ENCODE measurements at places on chromosomes 3 and 15.

GRCh38 chr15:88307344-88307743, 50.8 kb upstream of the NTRK3 start:
- DNase-seq: no peak

GRCh38 chr3:45940781-45941365, 2.4 kb upstream of the CXCR6 start:
- no peak for DNase-seq

- DNase-seq: no peak
These were observed 85.3 kb upstream of the VEPH1 start for GRCh38 chr3:157588386-157589060.

DNA sequence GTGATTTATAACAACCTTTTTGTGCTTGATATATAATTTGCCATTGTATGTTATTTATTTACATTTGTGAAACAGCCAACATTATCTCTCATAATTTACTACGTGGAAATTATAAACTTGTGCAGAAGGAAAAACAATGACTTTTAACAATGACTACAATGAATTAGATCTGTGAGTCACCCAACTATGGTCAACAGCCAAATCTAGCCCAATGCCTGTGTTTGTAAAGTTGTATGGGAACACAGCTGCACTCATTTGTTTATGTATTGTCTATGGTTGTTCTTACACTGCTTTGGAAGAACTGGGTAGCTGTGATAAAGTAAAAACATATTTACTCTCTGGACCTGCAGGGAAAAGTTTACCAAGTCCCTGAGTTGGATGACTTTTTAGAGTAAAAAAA, 110.4 kb downstream of the OTOL1 start:
- no peak for DNase-seq

DNA sequence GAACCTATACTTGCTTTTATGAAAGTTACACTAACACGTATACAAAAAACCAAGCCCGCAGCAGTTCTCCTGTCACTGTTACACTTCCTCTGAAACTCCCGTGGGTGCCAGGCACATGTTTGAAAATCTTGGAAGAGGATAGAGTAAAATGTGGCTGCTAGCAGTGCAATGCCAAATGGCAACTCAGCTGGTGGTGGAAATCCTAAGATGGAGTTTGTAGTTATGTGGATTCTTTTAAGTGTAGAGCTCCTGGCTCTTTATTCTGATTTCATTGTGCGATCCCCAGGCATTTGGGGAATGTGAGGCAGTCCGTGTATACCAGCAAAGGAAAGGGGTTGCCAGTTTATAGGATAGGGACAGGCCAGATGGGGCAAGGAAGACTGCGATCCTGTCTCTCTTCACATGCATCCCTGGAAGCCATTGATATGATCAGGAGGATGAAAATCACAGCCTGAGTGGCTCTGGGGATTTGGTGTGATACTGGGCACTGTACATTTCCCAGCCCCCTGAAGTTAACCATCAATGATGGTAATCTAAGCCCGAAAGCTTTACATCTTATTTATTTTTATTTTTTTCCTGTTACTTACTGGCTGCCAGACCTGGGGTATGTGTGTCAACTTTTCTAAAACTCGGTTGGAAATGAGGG, 1.1 kb downstream of the STAC start:
- DNase-seq: no peak

GRCh38 chr15:73571346-73571745, 61.8 kb downstream of the NPTN start:
- DNase-seq: no peak

DNA sequence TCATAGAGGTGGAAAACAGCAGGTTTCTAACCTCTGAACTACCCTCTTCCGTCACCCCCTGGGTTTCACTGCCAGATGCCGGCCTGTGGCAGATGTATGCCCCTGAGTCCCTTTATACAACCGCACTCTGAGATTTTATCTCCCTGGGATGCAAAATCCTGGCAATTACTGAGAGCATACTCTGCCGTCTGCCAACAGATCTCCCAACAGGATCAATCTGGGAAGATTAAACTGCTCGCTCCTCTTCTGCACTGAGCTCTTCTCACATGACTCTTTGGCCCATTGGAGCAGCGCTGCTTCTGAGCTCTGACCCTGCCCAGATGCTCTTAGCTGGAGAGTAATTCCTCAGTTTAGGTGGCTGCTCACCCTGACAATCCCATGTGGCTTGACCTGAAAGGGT, 133.2 kb downstream of the LIPC start:
- DNase-seq: no peak

DNA sequence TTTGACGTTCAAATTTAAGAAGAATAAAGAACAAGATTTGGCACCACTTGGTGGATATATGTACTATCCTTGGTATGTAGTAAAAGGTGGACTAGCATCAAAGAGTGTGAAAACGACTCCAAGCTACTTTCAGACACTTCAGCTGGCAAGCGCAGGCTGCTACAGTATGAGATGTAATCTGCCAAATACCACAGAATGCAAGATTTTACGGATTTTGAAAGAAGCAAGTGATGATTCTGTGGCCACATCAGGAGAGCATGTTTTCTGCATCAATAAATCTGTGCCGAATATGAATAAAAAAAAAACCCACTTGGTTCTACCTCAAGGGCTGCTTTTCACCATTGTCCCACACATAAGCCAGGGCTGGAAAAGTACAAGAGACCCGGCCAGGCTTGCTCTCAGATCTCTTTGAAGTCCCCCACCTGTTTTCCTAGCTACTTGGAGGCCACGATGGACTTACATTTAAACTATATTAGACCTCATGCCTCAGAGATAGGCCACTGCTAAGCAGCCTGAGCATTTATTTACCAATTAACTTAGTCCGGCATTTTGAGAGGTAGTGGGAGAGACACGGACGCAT, 37.4 kb downstream of the MYO1E start:
- DNase-seq: no peak

DNA sequence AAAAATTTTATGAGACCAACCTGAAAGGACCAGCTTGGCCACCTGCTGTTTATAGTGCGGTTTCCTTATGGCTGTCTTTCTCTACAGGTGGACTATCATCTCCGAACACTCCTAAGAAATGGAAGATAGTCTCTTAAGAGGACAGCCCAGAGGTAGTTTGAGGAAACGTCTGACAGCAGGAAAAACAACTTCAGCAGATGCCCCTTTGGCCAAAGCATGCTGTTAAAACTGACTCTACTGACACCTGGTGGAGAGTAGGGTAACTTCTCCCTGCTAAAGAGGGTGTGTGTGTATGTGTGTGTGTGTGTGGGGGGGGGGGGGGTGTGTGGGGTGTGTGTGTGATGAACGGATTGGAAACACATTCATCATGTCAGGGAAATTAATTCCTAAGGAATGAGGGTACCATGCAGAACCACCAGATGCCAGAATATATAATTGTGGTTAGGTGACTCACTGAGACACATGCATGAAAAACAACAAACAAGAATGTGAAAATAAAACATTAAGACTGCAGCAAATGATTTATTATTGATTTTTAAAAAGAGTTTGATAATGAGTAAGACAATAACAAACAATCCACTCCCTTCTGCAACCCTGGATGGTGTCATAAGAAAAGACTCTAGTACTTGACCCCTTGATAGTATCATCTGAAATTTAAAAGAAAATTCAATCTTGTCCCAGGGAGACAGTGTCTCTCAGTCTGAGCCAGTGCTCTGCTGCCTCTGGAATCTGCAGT, 256.5 kb downstream of the THRB start:
- DNase-seq: peak; percentile 16

- DNase-seq: no peak
These were observed 350.1 kb upstream of the AZI2 start for GRCh38 chr3:28698706-28699105.

DNA sequence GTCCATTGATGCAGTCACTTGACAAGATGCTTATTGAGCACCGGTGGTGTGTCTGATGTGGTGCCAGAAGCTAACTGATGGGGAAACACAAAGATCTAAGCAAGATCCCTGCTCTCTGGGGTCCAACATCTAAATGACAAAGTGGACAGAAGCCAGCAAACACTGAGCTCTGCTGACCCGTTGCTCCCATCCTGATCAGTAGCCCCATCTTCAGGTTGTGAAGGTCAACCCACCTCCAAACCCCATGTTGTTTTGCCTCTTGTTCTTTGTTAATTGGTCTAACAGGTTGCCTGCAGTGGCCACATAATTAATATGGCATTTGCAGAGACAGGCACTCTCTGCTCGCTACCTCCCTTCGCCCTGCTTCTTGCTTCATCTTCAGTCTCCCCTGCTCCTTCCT, 21.5 kb upstream of the GLCE start:
- DNase-seq: no peak

- DNase-seq: no peak
These were observed 1.7 kb upstream of the NME9 start for GRCh38 chr3:138331143-138331894.

All from CD4-positive, alpha-beta T cell treated with Interleukin-17A for 4 hours (primary cell).